ENCODE measurements at places on chromosomes 4 and X.
A peak's percentile ranks its signal among the peaks of the same experiment; 100 is the strongest.

DNA sequence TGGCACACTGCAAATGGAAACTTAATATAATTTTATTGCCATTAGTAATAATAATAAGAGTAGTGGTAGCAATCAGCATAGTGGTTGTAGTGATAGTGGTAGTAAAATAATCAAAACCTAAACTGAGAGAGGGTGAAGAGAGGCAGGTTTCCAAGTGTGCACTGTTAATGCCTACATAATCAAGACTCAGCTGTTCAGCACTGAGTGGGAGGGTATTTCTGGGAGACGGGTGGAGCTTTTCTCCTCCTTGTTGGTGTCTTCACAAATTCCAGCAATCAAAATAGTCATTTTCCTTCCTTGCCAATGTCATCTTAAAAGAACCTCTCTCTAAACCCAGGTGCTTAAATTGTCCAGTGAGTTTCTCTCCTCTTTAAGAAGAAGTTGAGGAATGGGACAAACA is 18.6 kb downstream of the CCDC149 start:
- DNase-seq = no peak

- no peak for DNase-seq
Measured at GRCh38 chr4:184821242-184821641, 4.5 kb downstream of the ACSL1 start.

DNA sequence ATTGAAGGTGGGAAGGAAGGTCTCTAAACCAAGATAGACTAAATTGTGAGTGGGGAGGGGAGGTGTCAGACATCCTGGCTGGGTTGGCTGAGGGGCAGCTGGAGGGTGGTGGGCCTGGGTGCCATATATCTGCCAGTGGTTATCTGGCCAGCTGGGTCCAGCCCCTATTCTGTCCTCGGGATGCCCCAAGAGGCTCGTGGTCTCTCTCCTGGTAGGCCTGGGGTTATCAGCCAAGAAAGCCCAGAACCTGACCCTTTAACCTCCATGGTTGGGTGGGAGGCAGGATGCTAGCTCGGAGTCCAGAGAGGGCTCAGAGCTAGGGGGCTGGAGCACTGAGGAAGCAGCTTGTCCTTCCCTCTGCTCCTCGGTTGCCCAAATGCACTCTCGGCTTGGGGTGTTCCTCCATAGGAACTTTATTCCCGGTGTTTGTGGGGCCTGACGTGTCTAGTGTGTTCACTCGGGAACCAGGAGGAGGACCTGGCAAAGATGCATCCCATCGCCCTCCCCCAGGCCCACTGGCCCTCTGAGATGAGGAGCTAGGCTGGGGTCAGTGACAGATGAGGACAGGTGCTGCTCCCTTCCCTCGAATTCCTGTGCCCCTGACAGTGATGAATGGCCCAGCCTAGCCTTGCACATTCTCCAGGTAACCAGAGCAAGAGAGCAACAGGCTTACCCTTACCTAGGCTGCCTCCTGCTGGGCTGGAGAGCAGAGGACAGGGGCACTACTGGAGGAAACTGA is 5.2 kb upstream of the EFNB1 start:
- DNase-seq = no peak

GRCh38 chr4:76659103-76659490 is 224.1 kb downstream of the SHROOM3 start:
- no peak for DNase-seq

- no peak for DNase-seq
Measured at GRCh38 chrX:57583477-57583876, 8.3 kb upstream of the ZXDB start.

DNA sequence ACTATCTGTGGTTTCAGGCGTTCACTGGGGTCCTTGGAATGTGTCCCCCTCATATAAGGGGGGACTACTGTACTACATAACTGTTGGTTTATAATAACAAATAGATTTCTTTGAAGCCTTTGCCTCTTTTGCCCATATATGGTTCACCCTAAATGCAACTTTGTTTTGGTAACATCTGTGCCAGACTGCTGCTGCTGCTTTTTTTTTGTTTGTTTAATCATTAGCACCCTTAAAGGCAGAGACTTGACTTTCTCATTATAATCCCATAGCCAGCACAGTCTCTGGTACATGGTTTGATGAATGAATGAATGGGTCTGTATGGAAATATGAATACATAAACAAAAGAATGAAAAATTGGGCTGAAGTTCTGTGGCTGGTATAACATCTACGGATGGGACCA is 80.2 kb upstream of the LHFPL1 start:
- no peak for DNase-seq

DNA sequence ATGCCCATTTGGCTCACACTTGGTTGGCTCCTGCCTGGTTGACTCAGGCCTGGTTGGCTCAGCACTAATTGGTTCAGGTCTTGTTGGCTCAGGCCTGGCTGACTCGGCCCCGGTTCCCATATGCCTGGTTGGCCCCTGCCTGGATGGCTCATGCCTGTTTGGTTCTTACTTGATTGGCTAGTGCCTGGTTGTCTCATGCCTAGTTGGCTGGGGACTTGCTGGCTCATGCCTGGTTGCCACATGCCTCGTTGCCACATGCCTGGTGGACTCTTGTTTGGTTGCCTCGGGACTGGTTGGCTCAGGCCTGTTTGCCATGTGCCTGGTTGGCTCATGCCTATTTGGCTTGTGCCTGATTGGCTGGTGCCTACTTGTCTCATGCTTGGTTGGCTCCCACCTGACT is 103.7 kb downstream of the APOOL start:
- no peak for DNase-seq

GRCh38 chrX:31397119-31397518 is 325.3 kb upstream of the FTHL17 start:
- no peak for DNase-seq

GRCh38 chrX:10126044-10126443 is 30.7 kb upstream of the CLCN4 start:
- no peak for DNase-seq

DNA sequence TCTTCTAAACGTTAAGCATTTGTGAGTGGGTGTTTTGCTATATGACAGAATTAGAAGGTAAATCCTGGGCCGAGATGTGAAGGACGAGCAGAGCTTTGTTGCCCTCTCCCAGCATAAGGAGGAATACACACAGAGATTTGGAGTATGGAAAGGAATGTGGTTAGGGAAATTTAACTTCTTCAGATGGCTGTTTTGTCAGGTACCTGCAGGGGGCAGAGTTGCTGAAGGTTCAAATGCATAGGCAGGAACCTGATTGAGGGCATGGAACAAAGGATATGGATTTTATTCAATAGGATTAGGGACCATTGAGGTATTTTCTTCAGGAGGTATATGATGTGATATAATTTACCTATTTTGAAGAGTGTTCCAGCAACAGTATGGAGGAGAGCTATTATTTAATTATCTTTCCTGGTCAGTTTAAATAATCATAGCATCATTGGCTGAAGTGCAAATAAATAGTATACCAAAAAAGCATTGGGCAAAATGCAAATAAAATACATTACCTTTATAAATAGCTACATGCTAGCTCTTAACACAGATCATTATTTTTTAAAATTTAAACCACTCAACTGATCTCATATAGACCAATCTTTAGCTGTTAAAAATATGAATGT is 143.6 kb downstream of the SLIT2 start:
- no peak for DNase-seq

DNA sequence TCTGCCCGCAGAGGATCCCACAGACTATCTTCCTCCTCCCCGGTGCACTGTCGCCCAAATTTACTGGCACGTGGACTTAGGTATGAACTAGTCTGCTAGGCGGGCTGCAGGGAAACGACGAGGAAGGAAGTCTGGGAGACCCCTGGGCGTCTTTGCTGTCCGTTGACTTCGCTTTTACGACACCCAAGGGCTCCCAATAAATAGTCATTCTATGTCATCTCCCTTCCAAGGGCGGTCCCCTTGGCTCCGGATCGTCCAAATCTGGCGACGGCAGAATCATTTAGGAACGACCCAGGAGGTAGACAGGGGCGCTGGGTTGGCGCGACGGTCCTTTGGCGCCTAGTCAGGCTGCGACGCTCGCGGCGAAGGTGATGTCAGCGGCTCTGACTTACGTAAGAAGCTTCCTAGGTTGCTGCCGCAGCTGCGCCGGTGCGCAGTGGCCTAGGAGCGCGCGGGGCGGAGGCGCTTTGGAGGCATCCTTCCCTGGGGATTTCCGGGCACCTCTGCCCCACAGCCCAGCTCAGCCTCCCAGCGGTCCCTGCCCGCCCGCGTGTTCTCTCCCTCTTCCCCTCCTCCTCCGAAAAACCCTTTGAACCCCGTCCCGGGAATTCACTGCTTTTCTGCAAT is 2.2 kb downstream of the NHS start:
- DNase-seq = peak; percentile 80

- no peak for DNase-seq
Measured at GRCh38 chrX:153874366-153875125, 11.4 kb downstream of the L1CAM start.

GRCh38 chrX:46180258-46180687 is 364.9 kb downstream of the ZNF674 start:
- DNase-seq = no peak

GRCh38 chr4:153645183-153645582 is 38.9 kb upstream of the TLR2 start:
- no peak for DNase-seq

- no peak for DNase-seq
Measured at GRCh38 chr4:84848432-84848831, 118.1 kb downstream of the WDFY3 start.

GRCh38 chr4:26081795-26082498 is 167.9 kb downstream of the SMIM20 start:
- peak; percentile 6 for DNase-seq

- no peak for DNase-seq
Measured at GRCh38 chr4:38814386-38814785, 9.8 kb upstream of the TLR1 start.

DNA sequence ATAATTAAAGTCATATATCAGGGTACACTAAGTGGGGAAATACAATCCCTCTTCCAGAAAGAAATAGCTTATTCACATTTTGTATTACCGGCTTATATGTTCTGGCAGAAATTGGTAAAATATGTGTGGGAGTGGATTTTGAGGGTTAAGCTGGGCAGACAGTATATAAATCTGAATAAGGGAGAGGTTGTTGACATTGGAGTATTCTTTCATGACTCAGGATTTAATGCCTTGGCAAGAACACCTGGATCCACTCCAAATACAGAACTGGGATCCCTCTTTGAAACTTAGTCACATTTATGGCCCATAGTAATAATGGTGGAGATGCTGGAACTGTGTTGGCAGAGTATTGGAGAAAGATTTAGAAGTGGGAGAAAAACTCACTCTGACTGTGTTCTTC is 54.3 kb upstream of the TET2 start:
- DNase-seq = no peak

- no peak for DNase-seq
Measured at GRCh38 chr4:145656156-145656555, 23.8 kb upstream of the C4orf51 start.

GRCh38 chr4:86916392-86916791 is 18.4 kb upstream of the AFF1 start:
- DNase-seq = no peak

DNA sequence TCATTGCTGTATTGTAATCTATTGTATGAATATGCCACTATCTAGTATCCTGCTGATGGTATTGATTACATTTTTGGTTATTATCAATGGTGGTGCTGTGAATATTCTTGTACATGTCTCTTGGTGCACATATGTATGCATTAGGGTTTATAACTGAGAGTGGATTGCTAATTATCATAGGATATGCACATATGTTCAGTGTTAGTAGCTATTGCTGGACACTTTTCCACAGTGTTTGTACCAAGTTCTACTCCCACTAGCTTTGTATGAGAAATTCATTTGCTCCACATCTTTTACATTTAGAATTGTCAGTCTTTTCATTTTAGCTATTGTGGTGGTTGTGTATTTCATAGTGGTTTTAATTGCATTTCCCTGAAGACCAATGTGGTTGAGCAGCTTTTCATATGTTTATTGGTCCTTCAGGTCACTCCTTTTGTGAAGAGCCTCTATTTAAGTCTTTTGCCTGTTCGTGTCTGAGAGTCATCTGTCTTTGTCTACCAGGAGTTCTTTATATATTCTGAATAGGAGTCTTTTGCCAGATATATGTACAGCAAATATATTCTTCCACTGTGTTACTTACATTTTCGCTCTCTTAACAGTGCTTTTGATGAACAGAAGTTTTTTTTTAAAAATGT is 87.1 kb downstream of the TBC1D19 start:
- no peak for DNase-seq

DNA sequence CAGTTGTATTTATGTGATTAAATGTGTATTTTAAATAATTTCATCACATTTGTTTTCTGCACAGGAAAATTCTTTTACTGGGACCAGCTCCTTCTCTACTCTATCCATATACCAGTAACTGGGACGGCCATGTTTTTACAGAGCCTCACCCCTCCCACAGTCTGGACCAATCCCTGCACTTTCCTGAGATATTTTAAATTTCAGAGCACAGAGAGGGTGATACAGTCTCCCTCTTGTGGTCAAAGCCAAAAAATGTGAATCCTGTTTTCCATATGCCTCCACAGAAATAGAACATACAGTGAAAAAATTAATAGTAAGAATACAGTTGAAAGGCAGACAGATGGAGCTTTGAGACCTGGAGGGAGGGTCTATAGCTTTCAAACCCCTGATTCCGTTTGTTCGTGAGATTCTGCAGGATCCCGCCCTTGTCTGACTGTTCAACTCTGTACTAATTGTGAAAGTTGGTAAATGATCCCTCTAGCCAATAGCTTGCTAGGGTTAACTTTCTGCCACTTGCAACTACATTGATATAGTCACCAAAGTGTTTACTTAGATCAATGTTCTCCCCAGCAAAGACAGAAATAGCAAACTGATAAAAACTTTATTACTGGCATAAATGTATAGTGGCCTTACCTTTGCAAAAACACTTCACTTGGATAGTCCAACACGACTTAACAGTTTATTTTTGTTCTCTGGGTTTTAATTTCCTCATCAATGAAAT is 172.2 kb downstream of the PPARGC1A start:
- no peak for DNase-seq

GRCh38 chr4:120081726-120082125 is 15.1 kb upstream of the MAD2L1 start:
- no peak for DNase-seq

- DNase-seq = no peak
Measured at GRCh38 chr4:41297832-41298231, 41.1 kb downstream of the UCHL1 start.

DNA sequence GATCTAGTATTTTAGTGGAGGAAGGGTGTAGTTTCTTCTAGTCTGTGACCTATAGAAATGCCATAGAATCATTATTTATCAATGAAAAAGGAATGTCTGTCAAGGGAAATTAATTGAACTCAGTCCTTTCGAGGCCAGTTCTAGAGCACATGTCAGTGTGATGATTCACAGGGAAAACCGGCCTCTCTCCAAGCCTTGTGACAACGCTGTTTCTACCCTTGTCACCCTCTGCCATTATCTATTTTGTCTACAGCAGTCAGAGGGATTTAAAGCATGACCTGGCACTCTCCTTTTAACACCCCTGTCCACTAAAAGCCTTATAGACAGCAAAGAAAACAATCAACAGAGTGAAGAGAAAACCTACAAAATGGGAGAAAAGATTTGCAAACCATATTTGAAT is 119.8 kb downstream of the DRD5 start:
- DNase-seq = no peak

DNA sequence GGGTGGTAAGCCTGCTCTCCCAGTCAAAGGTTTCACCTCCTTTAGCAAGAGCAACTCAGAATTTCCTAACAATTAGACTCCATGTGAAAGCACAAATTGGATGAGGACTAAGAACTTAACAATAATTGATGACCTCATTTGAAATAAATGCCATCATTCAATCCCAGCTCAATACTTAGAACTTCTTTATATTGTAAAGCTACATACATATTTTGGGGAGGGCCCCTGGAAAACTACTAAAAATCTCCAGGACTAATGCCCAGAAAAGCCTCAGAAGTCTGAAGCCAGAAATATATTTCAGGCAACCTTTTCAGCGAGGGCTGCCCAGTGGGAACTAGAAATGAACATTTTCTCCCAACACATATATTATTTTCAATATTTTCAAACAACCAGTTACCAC is 38.1 kb downstream of the AMOT start:
- no peak for DNase-seq

GRCh38 chrX:16963216-16963615 is 16.8 kb downstream of the REPS2 start:
- no peak for DNase-seq
